ENCODE measurements at places on chromosomes 2 and 18.

DNA sequence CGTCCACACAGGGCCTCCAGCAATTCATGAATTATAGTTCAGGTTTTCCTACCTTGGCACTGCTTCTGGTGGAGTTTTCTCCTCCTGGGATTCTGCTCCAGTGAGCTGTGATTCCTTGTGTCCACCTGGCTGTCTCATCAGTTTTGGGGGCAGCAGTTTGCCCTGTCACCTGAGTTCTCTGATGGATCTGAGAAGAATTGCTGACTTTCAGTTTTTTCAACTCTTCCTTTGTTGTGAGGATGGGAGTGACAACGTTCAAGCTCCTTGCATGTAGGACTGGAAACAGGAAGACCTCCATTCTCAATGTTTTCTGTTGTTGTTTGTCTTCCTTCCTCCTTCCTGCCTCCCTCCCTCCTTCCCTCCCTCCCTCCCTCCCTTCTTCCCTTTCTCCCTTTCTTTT is 359.0 kb downstream of the TSN start:
- DNase-seq = no peak

- DNase-seq = no peak
These were observed 77.1 kb upstream of the B3GNT7 start for GRCh38 chr2:231318436-231318835.

DNA sequence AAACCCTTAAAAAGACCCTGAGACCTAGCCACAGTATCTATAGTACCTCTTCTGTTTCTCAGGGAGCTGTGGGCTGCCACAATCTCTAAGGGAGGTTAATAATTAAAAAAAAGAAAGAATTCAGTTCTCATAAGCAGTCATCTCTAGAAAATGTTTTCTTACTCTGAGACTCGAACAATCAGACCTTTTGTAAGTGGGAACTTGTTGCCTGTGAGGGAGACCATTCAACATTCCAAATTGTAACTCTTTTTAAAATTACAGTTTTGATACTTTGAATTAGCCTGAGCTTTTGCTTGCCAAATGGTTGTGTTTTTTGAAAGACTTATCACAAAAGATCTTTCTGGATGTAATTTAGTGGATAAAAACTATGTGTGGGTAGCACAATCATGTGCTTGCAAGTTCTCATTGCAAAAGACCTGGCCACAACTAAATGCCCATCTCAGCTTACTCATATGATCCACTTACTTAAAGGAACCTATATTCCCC is 33.3 kb downstream of the IL1R2 start:
- DNase-seq = no peak

DNA sequence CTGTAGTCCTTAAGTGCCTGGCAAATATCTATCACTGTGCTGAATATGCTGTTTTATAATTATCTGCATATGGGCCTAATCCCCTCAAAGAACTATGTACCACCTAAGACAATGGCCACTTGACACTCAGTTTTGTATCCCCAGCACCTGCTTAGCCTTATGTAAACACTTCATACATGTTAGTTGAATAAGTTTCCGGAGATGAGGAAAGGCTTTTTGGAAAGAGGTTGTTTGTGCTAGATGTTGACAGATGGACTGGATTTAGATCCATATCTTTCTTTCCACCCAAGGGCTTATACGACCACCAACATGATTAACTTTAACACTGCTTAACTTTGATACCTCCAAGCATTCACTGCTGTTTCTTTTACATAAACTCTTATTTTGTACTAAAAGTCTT is 63.3 kb downstream of the FAM228A start:
- DNase-seq = no peak

- no peak for DNase-seq
These were observed 42.4 kb upstream of the NABP1 start for GRCh38 chr2:191635333-191636234.

- DNase-seq = no peak
These were observed 79.2 kb downstream of the KIAA2012 start for GRCh38 chr2:202152104-202152715.

DNA sequence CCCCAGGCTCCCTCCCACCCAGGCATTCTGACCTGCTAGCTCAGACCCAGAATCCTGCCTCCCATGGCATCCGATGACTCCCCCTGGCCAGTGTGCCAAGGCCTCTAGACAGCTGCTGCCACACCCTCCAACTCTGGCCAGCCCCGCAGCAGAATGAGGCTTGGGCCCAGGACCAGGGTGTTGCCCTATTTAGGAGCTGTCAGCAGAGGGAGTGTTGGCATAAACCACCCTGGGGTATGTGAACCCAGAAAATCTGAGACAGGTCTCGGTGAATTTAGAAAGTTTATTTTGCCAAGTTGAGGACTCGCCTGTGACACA is 134.3 kb downstream of the KLHL29 start:
- no peak for DNase-seq

GRCh38 chr18:56286775-56287325 is 351.5 kb downstream of the TXNL1 start:
- no peak for DNase-seq

All from stimulated activated CD4-positive, alpha-beta T cell treated with anti-CD3 and anti-CD28 coated beads, Interleukin-2, amount 100 ng/mL, for 24 hours (primary cell).